ENCODE measurements at places on chromosomes 3 and 15. TPM values are rescaled to one million over a fixed set of nuclear protein-coding genes. Genes with fewer than 3 reads are reported as not detected.

POLR2H gene
- total RNA-seq = 118 TPM

P3H2 gene
- 40.5 TPM for total RNA-seq

SPESP1 gene
- not detected for total RNA-seq

- H3K36me3 ChIP-seq = no peaks in the 10 kb centered on the region
- DNase-seq = no peak
- H3K4me1 ChIP-seq = no peaks in the 10 kb centered on the region
- no peaks in the 10 kb centered on the region for H3K27me3 ChIP-seq
- H3K4me3 ChIP-seq = no peak overlapping the region
Measured at GRCh38 chr15:90550919-90551318, 21.2 kb downstream of the CRTC3 start.

DNA sequence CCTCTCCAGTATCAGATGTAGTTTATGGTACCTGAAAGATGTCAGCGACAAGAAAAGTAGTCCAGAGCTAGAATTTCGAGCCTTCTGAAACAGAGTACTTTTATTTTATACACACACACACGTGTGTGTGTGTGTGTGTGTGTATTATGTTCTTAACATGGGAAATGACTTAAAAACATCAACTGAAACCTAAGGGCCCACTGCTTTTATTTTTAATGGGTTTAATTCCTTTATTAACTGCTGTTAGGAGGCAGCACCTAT lies 1.9 kb downstream of the TCF12 start:
- DNase-seq = no peak
- peaks cover 3% of the 10 kb centered on the region for H3K27me3 ChIP-seq
- H3K27ac ChIP-seq = no peak overlapping the region
- peak overlapping the region; percentile 90 for H3K4me3 ChIP-seq

DNA sequence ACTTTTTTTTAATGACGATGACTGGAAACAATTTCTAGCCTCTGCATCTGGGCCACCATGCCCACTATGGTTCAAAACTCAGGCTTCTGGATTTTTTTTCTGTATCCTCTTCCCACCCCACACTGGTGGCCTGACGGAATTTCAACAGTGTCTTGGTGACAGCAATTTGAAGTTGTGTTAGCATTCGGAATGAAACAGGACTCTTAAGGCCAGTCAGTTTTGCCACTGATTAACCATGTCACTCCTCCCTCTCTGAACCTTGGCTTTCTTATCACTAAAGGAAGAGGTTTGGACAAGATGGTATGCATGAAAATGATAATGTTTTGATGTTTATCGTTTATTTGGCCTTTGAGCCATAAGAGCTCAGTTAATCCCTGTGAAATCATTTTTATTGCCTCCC lies 41.6 kb upstream of the BDH1 start:
- DNase-seq = no peak
- no peak overlapping the region for H3K27ac ChIP-seq
- peaks cover 4% of the 10 kb centered on the region for H3K4me1 ChIP-seq

GRCh38 chr15:35580606-35581005 lies 34.6 kb upstream of the DPH6 start:
- no peak overlapping the region for H3K4me3 ChIP-seq
- H3K36me3 ChIP-seq = no peaks in the 10 kb centered on the region
- no peaks in the 10 kb centered on the region for H3K27me3 ChIP-seq
- no peak overlapping the region for H3K27ac ChIP-seq

- H3K36me3 ChIP-seq = no peaks in the 10 kb centered on the region
- H3K4me1 ChIP-seq = peaks cover 8% of the 10 kb centered on the region
- no peak overlapping the region for H3K4me3 ChIP-seq
- H3K27ac ChIP-seq = no peak overlapping the region
- no peak for DNase-seq
Measured at GRCh38 chr15:75776065-75776423, 63.4 kb upstream of the CSPG4 start.

DNA sequence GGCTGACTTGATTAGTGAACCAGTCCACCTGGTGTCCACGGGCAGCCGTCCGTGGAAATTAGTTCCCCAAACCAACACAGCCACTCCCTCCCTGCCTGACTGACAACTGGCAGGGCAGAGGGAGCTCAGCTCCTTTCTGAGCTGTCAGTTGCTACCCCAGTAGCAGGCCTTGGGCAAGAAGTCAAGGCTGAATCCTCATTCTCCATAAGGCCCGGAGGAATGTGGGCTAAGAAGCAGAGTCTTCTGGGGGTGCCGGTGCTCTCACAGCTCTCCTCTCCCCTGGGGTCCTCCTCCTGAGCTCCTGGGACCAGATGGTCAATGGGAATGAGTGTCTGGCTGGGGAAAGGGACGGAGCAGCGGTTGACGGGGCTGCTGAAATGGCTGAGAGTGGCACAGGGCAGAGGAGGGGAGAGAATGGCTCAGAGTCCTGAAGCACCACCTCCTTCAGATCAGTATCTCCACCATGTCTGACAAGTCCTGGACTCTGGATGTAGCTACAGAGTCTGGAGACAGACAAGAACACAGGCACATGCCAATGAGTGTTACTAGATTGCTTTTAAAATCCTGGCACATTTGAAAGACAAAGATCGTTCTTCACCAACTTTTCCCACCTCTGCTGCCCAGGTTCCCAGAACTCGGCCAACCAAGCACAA lies 16.9 kb downstream of the AMOTL2 start:
- H3K36me3 ChIP-seq = peaks cover 84% of the 10 kb centered on the region
- no peaks in the 10 kb centered on the region for H3K27me3 ChIP-seq
- no peak for DNase-seq
